ENCODE measurements at places on chromosomes 2 and 18.

GRCh38 chr2:213149294-213149875 is 2.0 kb downstream of the IKZF2 start:
- peak; percentile 35 for DNase-seq

GRCh38 chr2:230849633-230850357 is 14.9 kb upstream of the ITM2C start:
- DNase-seq: no peak

- peak; percentile 81 for DNase-seq
Observed at GRCh38 chr18:56139792-56140254, 498.6 kb downstream of the TXNL1 start.

GRCh38 chr2:217203086-217203485 is 343.2 kb upstream of the TNP1 start:
- DNase-seq: no peak

DNA sequence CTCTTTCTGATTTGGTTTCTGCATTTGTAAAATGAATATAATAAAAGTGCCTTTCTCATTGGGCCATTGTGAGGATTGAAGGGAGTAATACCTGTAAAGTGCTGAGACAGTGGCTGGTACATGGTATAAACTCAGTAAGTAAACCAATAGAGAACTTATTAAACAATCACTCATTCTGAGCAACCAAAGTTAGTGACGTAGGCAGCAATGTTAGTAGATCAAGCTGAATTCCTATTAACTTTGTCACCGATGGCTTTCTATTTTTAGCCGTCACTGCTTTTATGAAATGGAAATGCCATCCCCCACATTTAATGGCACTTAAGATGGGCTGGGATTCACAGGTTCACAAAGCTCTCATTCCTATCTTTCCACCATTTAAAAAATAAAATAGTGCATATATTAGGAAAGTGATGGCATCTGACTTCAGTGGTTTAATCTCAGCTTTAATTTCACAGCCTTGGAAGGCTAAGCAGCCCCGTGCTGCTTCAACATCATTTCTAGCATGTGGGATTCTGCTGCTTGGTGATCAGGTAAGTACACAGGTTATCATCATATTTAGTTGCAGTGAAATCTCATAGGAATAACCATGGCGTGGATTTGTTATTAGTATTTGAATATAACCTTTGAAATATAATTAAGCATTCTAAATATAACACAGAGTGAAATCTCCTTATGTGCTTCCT is 17.6 kb upstream of the PPP4R1 start:
- peak; percentile 89 for DNase-seq

- no peak for DNase-seq
Observed at GRCh38 chr18:57930476-57930875, 113.5 kb upstream of the NEDD4L start.

DNA sequence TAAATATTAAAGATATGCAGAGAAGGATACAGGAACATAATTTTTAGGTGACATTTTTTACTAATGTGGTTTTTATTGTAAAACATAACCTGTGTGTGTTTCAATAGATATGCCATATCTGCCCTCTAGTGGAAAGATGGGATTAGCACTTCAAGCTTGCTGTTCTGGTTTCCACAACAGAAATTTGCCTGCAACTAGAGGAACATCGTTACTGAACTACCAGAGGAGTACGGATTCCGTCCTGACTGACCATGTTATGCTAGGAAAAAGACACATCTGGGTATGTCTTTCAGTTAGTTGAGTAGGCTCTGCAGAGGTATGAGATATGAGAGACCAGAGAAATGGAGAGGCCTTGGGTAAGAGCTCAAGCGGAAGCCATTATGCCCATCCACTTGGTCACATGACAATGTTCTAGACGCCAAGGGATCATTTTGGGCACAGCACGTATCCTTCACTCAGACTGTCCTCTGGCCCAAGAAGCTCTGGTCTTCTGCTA is 104.9 kb downstream of the MBD2 start:
- peak; percentile 72 for DNase-seq

GRCh38 chr2:138036522-138036921 is 72.2 kb downstream of the HNMT start:
- no peak for DNase-seq

- no peak for DNase-seq
Observed at GRCh38 chr18:12766986-12767433, 64.2 kb downstream of the PSMG2 start.

- peak; percentile 52 for DNase-seq
Observed at GRCh38 chr2:168312036-168312822, 64.8 kb upstream of the STK39 start.

GRCh38 chr2:207951734-207952470 is 73.4 kb downstream of the PLEKHM3 start:
- no peak for DNase-seq

DNA sequence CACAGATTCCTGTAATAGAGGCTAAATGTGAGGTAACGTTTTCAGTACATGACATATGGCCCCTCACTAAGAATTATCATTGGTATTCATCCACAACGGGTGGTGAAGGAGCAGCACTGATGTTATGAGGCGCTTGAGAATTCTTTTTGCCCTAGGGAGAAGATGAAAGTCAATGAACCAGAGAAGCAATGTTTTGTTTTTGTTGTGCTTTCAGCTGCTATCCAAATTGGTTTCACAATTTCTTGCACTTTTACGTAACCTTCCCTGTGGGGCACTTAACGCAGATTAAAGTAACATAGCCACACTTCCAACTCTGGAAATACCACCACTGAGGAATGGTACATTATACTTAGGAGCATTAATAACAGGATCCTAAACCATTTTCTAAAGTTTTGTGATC is 13.3 kb upstream of the CCDC85A start:
- no peak for DNase-seq

- DNase-seq: peak; percentile 26
Observed at GRCh38 chr18:48514786-48515185, 24.0 kb upstream of the CTIF start.

GRCh38 chr2:146981921-146982320 is 862.9 kb upstream of the ACVR2A start:
- DNase-seq: peak; percentile 71

GRCh38 chr2:171811245-171811628 is 82.8 kb downstream of the SLC25A12 start:
- DNase-seq: peak; percentile 42

GRCh38 chr2:77270433-77270832 is 251.7 kb downstream of the LRRTM4 start:
- DNase-seq: no peak

DNA sequence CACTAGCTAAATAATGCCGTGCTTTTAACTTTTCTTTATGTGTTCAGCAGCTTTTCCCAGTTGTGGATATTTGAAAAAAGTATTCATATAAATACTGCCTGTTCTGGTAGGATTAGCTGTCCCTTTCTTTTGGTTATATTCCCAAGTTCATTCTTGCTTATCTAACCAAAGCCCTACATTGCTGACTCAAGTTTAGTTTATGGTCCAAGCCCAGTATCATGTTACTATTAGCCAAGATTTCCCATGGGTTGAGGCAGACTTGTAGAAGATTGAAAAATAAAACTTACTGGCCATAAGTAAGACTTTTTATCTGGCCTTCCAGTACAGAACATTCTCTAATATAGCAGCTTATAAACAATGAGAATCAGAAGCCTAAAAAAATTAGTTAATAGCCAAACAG is 49.7 kb upstream of the NFE2L2 start:
- peak; percentile 82 for DNase-seq

DNA sequence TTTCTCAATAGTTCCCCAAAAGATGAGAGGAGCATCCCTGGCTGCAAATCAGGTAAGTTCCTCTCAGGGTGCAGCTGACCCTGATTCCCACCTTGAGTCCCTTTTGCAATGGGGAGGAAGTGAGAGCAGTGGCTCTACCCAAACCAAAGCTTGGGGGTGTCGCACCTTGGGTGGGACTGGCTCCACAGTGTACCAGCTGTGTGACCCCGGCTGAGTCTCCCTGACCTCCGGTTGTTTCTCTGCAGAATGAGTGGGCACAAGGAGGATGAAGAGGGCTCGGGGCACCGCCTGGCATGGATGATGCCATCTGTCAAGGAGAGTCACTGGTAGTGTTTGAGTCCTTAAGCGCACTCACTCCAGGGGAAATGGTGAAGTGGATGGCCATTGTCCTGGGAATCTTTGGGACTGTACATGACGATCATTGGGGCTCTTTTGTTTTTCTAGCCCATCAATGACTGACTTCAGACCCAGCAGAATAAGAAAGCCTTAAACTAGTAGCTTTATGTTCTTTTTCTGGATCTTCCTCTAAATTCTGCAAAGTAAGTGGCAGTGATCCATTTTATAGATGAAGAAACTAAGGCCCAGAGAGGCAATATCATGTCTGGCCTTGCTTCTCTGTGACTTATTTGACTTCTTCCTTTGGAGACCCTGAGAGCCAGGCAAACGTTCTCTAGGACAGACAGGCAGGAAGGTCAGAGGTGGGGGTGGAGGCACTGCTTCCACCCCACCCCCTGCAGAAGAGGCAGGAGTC is 106.3 kb upstream of the ST3GAL5 start:
- DNase-seq: no peak

GRCh38 chr18:37430357-37431076 is 135.1 kb downstream of the CELF4 start:
- DNase-seq: no peak

GRCh38 chr2:113886479-113887008 is 3.3 kb upstream of the ACTR3 start:
- DNase-seq: peak; percentile 80

GRCh38 chr18:48831113-48831759 is 119.5 kb downstream of the SMAD7 start:
- no peak for DNase-seq

DNA sequence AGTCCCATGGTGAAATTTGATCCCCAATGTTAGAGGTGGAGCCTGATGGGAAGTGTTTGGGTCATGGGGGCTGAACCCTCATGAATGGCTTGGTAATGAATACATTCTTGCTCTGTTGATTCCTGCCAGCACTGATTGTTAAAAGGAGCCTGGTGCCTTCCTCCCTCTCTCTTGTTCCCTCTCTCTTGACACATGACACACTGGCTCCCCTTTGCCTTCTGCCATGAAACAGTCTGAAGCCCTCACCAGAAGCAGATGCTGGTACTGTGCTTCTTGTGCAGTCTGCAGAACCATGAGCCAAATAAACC is 30.6 kb upstream of the EPC2 start:
- no peak for DNase-seq

DNA sequence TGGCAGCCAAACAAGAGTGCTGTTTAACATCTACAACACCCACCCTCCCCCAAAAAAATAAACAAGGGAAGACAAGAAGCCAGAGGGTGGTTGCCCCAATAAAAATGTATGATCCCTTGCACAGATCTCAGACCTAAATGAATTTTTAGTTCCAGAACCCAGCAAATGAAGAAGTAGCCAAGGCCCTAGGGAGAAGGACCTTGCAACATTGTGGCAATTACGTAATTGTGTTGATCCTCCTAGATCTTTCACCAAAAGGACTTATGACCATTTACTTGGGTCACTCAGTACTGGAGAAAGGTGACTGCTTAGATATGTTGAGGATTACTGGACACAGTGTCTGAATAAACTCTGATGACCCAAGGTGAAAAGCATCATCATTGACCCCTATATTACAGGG is 1393.8 kb downstream of the LRP1B start:
- DNase-seq: no peak

GRCh38 chr18:36327352-36328316 is 30.1 kb downstream of the FHOD3 start:
- DNase-seq: no peak

Data from astrocyte of the spinal cord (primary cell).